ENCODE measurements at places on chromosomes 4 and X. TPM values are rescaled to one million over a fixed set of nuclear protein-coding genes. Genes with fewer than 3 reads are reported as not detected.

PRSS12 gene
- 0.02 TPM for total RNA-seq

- no peak for DNase-seq
These were observed 500.7 kb downstream of the ZNF674 start for GRCh38 chrX:46044486-46044885.

DNA sequence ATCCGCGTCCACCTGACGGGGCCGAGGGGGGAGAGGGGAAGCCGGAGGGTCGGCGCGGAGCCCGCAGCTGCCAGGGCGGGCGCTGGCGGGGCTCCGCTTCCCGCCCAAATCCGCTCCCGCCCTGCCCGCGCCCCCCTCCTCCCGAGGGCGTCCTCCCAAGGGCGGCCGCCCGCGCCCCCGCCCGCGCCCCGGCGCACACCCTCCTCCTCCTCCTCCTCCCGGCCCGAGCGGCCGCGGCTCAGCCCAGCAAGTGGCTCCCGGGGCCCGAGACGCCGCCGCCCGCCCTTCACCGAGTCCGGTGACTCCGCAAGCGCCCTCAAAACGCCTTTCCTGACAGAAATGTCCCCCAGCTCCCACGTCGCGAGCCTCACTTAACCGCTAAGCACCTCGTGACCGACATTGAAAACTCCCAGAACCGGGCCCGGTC lies 487 bp downstream of the HMGB2 start:
- peak; percentile 2 for DNase-seq

GRCh38 chr4:99762728-99763127 lies 53.9 kb upstream of the DAPP1 start:
- DNase-seq: no peak

GRCh38 chr4:15506464-15506863 lies 36.8 kb downstream of the CC2D2A start:
- no peak for DNase-seq

All from HepG2 (cell line).